ENCODE measurements at places on chromosomes 7 and 10. TPM values are rescaled to one million over a fixed set of nuclear protein-coding genes. Genes with fewer than 3 reads are reported as not detected.

Gene TACC2
- total RNA-seq = 3.5 TPM

Gene FOXP2
- 6.6 TPM for total RNA-seq

Gene HMX2
- total RNA-seq = not detected

Gene RET
- total RNA-seq = 1.9 TPM

Gene GHRHR
- total RNA-seq = not detected

Gene GNGT1
- total RNA-seq = not detected

Gene ANKRD2
- total RNA-seq = 0.66 TPM

Gene PCDH15
- 0.12 TPM for total RNA-seq

Gene HDAC9
- 20.2 TPM for total RNA-seq

Gene EPHA1
- total RNA-seq = 0.33 TPM

Gene CRTAC1
- total RNA-seq = not detected

Gene TMEM196
- total RNA-seq = not detected

Gene AUTS2
- total RNA-seq = 5.1 TPM

Gene PLXNA4
- 1.2 TPM for total RNA-seq

Gene PTF1A
- not detected for total RNA-seq

Gene ATAD1
- 48.4 TPM for total RNA-seq

Gene C10orf67
- 0.11 TPM for total RNA-seq

Gene MRM2
- total RNA-seq = 14.6 TPM

Gene FAM25G
- total RNA-seq = not detected

Gene SKIDA1
- 1.1 TPM for total RNA-seq

Gene LIPF
- not detected for total RNA-seq

Gene AKR1C2
- 20.4 TPM for total RNA-seq

Gene GPC2
- 1.2 TPM for total RNA-seq

Gene PLXDC2
- 6.9 TPM for total RNA-seq

Gene TMEM225B
- 0.55 TPM for total RNA-seq
